Lung (tissue), 17 donors: ENCODE measurements at places on chromosomes 7 and 10. TPM values are rescaled to one million over a fixed set of nuclear protein-coding genes. Genes with fewer than 3 reads are reported as not detected.

- peak overlapping the region; percentile 41 for H3K27ac ChIP-seq
- H3K36me3 ChIP-seq, result no peaks in the 10 kb centered on the region
- no peak for DNase-seq
- H3K4me3 ChIP-seq, result no peak overlapping the region
- H3K4me1 ChIP-seq, result no peaks in the 10 kb centered on the region
Measured at GRCh38 chr10:72109636-72110157, 21.3 kb upstream of the SPOCK2 start.

GRCh38 chr7:153698046-153698445 is 354.2 kb upstream of the DPP6 start:
- no peak overlapping the region for H3K27ac ChIP-seq
- H3K36me3 ChIP-seq, result no peaks in the 10 kb centered on the region
- no peaks in the 10 kb centered on the region for H3K27me3 ChIP-seq

- H3K4me1 ChIP-seq, result no peaks in the 10 kb centered on the region
- no peak overlapping the region for H3K4me3 ChIP-seq
- no peaks in the 10 kb centered on the region for H3K36me3 ChIP-seq
- H3K27me3 ChIP-seq, result no peaks in the 10 kb centered on the region
- DNase-seq, result no peak
Measured at GRCh38 chr7:18157233-18157632, 129.6 kb upstream of the PRPS1L1 start.

EN2 gene
- total RNA-seq, result not detected

DNA sequence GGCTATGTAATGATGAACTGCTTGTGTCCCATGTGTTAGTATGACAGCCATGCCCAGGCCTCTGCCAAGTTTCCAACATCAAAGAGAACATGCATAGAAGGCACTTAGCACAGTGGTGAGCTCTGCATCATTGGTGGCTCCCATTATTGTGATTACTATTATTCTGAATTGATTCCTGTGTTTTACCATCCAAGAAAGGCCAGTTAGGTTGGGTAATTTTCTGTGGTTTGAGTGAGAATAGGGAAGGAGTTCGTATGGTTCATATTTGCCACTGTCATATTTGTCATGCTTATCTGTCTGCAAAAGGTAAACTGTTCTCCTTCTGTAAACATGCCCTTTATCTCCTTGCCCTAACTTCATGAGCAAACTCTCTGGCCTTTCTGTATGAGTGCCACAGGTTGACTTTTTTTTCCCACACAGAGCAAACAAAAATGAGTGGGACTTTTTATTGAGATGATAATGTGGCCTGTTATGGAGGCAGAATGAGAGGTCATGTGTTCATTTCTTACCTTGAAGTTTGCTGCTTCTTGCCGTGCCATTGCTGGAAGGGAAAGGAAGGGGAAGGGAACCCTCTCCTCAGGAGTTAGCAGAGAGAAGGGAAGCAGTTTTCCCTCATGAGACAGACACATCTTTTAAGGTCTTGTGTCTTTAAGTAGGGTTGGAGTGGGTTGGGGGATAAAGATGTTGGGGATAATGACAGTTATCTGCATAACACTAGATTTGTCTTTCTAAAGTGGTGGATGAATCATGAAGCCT is 301.9 kb downstream of the LRMDA start:
- no peak for DNase-seq
- no peak overlapping the region for H3K27ac ChIP-seq
- H3K27me3 ChIP-seq, result no peaks in the 10 kb centered on the region
- no peak overlapping the region for H3K4me3 ChIP-seq
- H3K4me1 ChIP-seq, result no peaks in the 10 kb centered on the region

GRCh38 chr7:47611045-47611511 is 29.2 kb upstream of the TNS3 start:
- no peak overlapping the region for H3K4me3 ChIP-seq
- H3K36me3 ChIP-seq, result no peaks in the 10 kb centered on the region
- no peaks in the 10 kb centered on the region for H3K27me3 ChIP-seq
- DNase-seq, result peak; percentile 61
- H3K27ac ChIP-seq, result no peak overlapping the region

DNA sequence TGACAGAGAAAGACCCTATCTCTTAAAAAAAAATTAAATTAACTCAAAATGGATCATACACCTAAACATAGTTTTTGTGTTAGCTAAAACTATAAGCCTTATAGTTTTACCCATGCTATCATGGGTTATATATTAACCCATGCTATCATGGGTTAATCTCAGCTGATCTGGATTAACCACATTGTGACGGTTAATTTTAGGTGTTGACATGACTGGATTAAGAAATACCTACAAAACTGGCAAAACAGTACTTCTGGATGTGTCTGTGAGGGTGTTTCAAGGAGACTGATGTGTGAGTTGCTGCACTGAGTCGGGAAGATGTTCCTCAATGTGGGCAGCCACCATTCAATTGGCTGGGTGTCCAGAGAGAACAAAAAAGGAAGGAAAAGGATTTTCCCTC is 44.3 kb upstream of the FXYD4 start:
- no peak overlapping the region for H3K4me3 ChIP-seq
- DNase-seq, result no peak
- no peaks in the 10 kb centered on the region for H3K4me1 ChIP-seq
- no peaks in the 10 kb centered on the region for H3K27me3 ChIP-seq

DNA sequence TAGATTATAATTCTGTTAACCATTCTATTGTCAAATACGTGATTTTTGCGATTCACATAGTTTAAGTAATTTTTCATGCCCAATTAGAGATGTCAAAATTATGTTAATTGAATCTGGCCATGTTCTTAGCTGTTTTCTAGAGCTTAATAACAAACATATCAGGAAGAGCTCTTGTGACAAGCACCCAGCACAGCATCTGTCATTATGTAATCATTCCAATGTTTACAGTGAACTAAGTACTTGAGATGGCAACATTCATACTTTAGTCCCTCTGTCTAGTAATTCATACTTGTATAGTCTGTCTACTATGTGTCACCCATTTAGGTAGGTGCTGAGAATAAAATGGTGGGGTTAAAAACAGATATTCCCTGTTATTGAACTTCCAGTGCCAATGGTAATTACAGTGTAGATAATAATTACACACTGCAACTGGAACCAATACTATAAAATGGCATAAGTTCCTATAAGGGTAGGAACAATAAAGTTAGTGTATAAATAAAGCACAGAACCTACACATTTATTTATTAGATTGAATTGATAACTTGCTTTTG is 55.2 kb downstream of the ZEB1 start:
- H3K4me3 ChIP-seq, result no peak overlapping the region
- no peaks in the 10 kb centered on the region for H3K4me1 ChIP-seq
- DNase-seq, result no peak
- no peaks in the 10 kb centered on the region for H3K27me3 ChIP-seq

PPP1R17 gene
- total RNA-seq, result not detected

C10orf62 gene
- 0.21 TPM for total RNA-seq

TSPAN33 gene
- total RNA-seq, result 7.3 TPM

CDHR1 gene
- 0.17 TPM for total RNA-seq

ARHGEF35 gene
- 9.0 TPM for total RNA-seq

CCDC3 gene
- 11.7 TPM for total RNA-seq

- H3K36me3 ChIP-seq, result no peaks in the 10 kb centered on the region
- no peaks in the 10 kb centered on the region for H3K27me3 ChIP-seq
- H3K4me3 ChIP-seq, result no peak overlapping the region
- DNase-seq, result no peak
- peak overlapping the region; percentile 18 for H3K27ac ChIP-seq
Measured at GRCh38 chr10:132001238-132001972, 19.7 kb upstream of the BNIP3 start.

DNA sequence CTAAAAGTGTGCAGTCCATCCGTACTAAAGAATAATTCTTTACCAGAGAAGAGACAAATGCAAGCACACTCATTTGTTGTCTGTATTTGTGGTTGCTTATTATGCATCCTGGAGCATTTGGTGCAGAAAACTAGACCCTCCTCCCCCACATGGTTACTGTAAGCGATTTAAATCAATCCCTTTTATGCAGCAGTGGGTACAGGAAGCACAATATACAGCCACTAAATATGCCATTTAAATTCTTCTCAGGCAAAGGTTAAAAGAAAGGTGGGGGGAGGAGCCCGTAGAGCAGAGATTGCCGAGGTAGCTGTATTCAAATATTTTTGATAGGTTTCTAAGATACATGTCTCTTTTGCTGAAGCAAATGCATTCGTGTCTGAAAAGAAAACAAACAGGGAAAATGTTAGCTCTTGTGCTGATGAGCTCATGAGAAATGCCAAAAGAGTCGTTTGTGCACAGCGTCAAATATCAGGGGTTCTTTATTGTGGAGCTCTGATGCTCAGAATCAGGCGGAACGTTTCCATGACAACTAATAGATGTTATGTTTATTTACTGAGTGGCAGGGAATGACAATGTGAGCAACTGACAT is 131.3 kb upstream of the NPVF start:
- H3K27me3 ChIP-seq, result no peaks in the 10 kb centered on the region
- peak; percentile 90 for DNase-seq
- H3K27ac ChIP-seq, result no peak overlapping the region
- H3K4me3 ChIP-seq, result no peak overlapping the region
- no peaks in the 10 kb centered on the region for H3K4me1 ChIP-seq

DNA sequence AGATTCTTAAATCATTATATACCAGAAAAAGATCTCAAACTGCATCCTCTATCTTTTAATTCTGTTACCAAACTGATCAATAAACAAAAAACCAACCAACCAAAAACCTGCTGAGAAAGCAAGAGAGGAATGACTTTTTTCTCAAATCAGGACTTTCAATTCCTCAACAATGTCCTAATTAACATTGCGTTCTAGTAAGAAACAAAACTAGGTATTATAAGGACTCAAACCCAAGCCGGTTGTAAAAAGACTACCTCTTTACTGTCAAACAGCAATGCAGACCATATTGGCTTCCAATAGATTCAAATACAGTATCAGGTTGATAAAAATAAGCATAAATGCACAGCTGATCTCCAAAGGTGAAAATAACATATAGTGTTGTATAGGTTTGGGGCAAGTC is 57.3 kb downstream of the ETV1 start:
- no peaks in the 10 kb centered on the region for H3K4me1 ChIP-seq
- H3K36me3 ChIP-seq, result peaks cover 7% of the 10 kb centered on the region
- DNase-seq, result no peak
- H3K27me3 ChIP-seq, result no peaks in the 10 kb centered on the region

GRCh38 chr7:75559976-75560365 is 67.9 kb downstream of the SPDYE5 start:
- H3K4me3 ChIP-seq, result no peak overlapping the region
- H3K36me3 ChIP-seq, result peaks cover 19% of the 10 kb centered on the region
- H3K4me1 ChIP-seq, result no peaks in the 10 kb centered on the region
